Thoracic aorta endothelial cell (primary cell): ENCODE measurements at places on chromosomes 11 and 22. TPM values are rescaled to one million over a fixed set of nuclear protein-coding genes. Genes with fewer than 3 reads are reported as not detected.

The SLC43A3 gene
- 120 and 156 TPM in 2 replicates for total RNA-seq

The SLC7A4 gene
- total RNA-seq: not detected in 2 replicates

The MS4A6E gene
- not detected in 2 replicates for total RNA-seq

The CCDC188 gene
- 6.9 and 7.0 TPM in 2 replicates for total RNA-seq

The CASP1 gene
- 6.6 and 7.5 TPM in 2 replicates for total RNA-seq

The CHST1 gene
- total RNA-seq: 48.1 and 58.4 TPM in 2 replicates

The GAB4 gene
- not detected in 2 replicates for total RNA-seq

The FAM227A gene
- 1.1 and 1.5 TPM in 2 replicates for total RNA-seq

The CSF2RB gene
- total RNA-seq: 13.4 and 15.7 TPM in 2 replicates

The KCNQ1 gene
- total RNA-seq: under 0.01 and 0.14 TPM in 2 replicates

The OR11H1 gene
- not detected in 2 replicates for total RNA-seq

The CRYBB3 gene
- not detected in 2 replicates for total RNA-seq

The KCNQ1OT1 gene
- 2.5 and 2.8 TPM in 2 replicates for total RNA-seq

The MMP8 gene
- not detected in 2 replicates for total RNA-seq

The OR51F2 gene
- not detected in 2 replicates for total RNA-seq

The FIBIN gene
- total RNA-seq: not detected in 2 replicates

The ACCS gene
- 4.8 and 8.2 TPM in 2 replicates for total RNA-seq

The LRRC10B gene
- total RNA-seq: not detected in 2 replicates

The SCGB1A1 gene
- not detected in 2 replicates for total RNA-seq

The MS4A6A gene
- 0.40 and 0.65 TPM in 2 replicates for total RNA-seq

The PGA4 gene
- total RNA-seq: not detected in 2 replicates

The PARVG gene
- not detected in 2 replicates for total RNA-seq

The UBQLNL gene
- total RNA-seq: 0.07 TPM in 1 of 2 replicates, not detected in the other

The DDX25 gene
- not detected in 2 replicates for total RNA-seq

The APOA4 gene
- not detected in 2 replicates for total RNA-seq

The BAIAP2L2 gene
- 0.22 and 0.40 TPM in 2 replicates for total RNA-seq

The OR51I2 gene
- total RNA-seq: not detected in 2 replicates

The PANX2 gene
- 1.7 TPM in 2 replicates for total RNA-seq

The LRP4 gene
- total RNA-seq: 0.93 and 1.5 TPM in 2 replicates

The ANGPTL5 gene
- 0.13 TPM in 1 of 2 replicates, not detected in the other for total RNA-seq

The APOL6 gene
- 3.9 and 5.9 TPM in 2 replicates for total RNA-seq

The SOX6 gene
- total RNA-seq: under 0.01 and 0.40 TPM in 2 replicates

The OR5P2 gene
- total RNA-seq: not detected in 2 replicates

The FXYD6 gene
- total RNA-seq: 0.53 and 2.6 TPM in 2 replicates

The RRAS2 gene
- 120 and 147 TPM in 2 replicates for total RNA-seq

The CD6 gene
- total RNA-seq: not detected in 2 replicates

The ARL2 gene
- total RNA-seq: 58.4 and 65.9 TPM in 2 replicates

The OR2AG2 gene
- total RNA-seq: 0.27 and 0.43 TPM in 2 replicates

The OR52I2 gene
- not detected in 2 replicates for total RNA-seq

The MAPK12 gene
- 40.8 and 49.9 TPM in 2 replicates for total RNA-seq

The YPEL1 gene
- total RNA-seq: 2.3 and 2.6 TPM in 2 replicates

The TRPM5 gene
- total RNA-seq: not detected in 2 replicates

The P4HA3 gene
- 11.8 and 29.1 TPM in 2 replicates for total RNA-seq

The C11orf65 gene
- total RNA-seq: 0.14 TPM in 1 of 2 replicates, not detected in the other

The PPP1R14B gene
- total RNA-seq: 258 and 294 TPM in 2 replicates

The ZBTB44 gene
- 31.9 and 41.6 TPM in 2 replicates for total RNA-seq

The PANX3 gene
- total RNA-seq: not detected in 2 replicates

The CAVIN3 gene
- total RNA-seq: 145 and 301 TPM in 2 replicates

The CST6 gene
- total RNA-seq: 0.22 and 0.53 TPM in 2 replicates

The APOL4 gene
- total RNA-seq: 1.1 and 1.3 TPM in 2 replicates

The FJX1 gene
- 24.9 and 28.1 TPM in 2 replicates for total RNA-seq

The ATL3 gene
- total RNA-seq: 131 and 149 TPM in 2 replicates

The ZNF214 gene
- 1.9 and 2.0 TPM in 2 replicates for total RNA-seq

The CTSD gene
- 56.7 and 65.2 TPM in 2 replicates for total RNA-seq

The SAA1 gene
- not detected in 2 replicates for total RNA-seq

The DRD2 gene
- total RNA-seq: not detected in 2 replicates

The LRRC55 gene
- not detected in 2 replicates for total RNA-seq
